ENCODE measurements at places on chromosomes 6 and 20. TPM values are rescaled to one million over a fixed set of nuclear protein-coding genes. Genes with fewer than 3 reads are reported as not detected.

GRCh38 chr6:110101885-110102284 is 77.6 kb downstream of the WASF1 start:
- H3K36me3 ChIP-seq: no peaks in the 10 kb centered on the region
- H3K4me1 ChIP-seq: peaks cover 2% of the 10 kb centered on the region
- H3K27me3 ChIP-seq: no peaks in the 10 kb centered on the region
- no peak overlapping the region for H3K4me3 ChIP-seq
- H3K27ac ChIP-seq: no peak overlapping the region

Gene POM121L2
- not detected for total RNA-seq

Gene SF3B5
- 82.4 TPM for total RNA-seq

Gene CEP57L1
- total RNA-seq: 21.9 TPM

Gene PXDC1
- total RNA-seq: 222 TPM

DNA sequence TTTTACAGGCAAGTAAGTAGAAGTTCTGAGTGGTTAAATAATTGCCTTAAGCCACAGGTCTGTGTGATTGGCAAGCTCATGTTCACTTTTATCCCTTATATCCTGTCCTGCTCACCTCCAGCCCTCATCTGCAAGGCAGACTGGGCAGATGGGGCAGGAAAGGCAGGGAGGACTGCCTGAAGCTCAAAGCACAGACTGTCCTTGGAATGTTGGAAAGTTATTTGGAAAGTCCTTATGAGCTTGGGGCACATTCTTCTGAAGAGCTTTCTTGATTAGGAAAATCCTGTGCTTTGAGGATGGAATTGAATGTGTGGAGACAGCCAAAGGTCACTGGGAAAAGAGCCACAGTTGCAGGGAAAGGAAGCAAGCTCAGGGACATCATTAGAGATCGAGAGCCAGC is 48.9 kb upstream of the STK35 start:
- H3K36me3 ChIP-seq: no peaks in the 10 kb centered on the region
- H3K27me3 ChIP-seq: no peaks in the 10 kb centered on the region
- H3K27ac ChIP-seq: no peak overlapping the region
- H3K4me1 ChIP-seq: no peaks in the 10 kb centered on the region
- DNase-seq: no peak
- H3K4me3 ChIP-seq: no peak overlapping the region

Gene SSTR4
- total RNA-seq: not detected

Gene DBNDD2
- total RNA-seq: 104 TPM

DNA sequence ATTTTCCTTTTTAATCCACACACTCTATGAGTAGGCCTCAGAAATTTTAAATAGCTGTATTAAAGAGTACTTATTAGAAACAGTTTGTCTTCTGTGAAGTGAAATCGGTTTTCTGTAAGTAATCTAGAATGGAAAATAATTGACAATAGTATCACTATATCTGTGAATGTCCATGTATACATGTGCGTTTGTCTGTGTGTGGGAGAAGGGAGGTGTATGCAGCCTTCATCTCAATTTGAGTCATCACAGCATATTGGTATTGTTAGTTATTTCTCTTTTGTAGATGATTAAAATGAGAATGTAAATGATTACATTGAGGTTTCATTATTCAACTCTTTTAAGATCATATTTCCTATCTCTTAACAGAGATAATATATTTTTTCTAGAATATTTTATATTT is 206.0 kb downstream of the EYS start:
- H3K4me3 ChIP-seq: no peak overlapping the region
- H3K27me3 ChIP-seq: no peaks in the 10 kb centered on the region
- H3K36me3 ChIP-seq: no peaks in the 10 kb centered on the region
- no peaks in the 10 kb centered on the region for H3K4me1 ChIP-seq
- H3K27ac ChIP-seq: no peak overlapping the region
- no peak for DNase-seq

GRCh38 chr6:73308712-73309534 is 45.2 kb downstream of the DPPA5 start:
- peak overlapping the region; percentile 55 for H3K4me3 ChIP-seq
- H3K4me1 ChIP-seq: no peaks in the 10 kb centered on the region
- no peaks in the 10 kb centered on the region for H3K27me3 ChIP-seq
- no peaks in the 10 kb centered on the region for H3K36me3 ChIP-seq
- no peak overlapping the region for H3K27ac ChIP-seq

GRCh38 chr6:20186981-20187380 is 25.3 kb downstream of the MBOAT1 start:
- H3K36me3 ChIP-seq: no peaks in the 10 kb centered on the region
- H3K4me1 ChIP-seq: no peaks in the 10 kb centered on the region
- no peak for DNase-seq

Gene GCNT2
- total RNA-seq: 14.6 TPM

Gene AGER
- 6.4 TPM for total RNA-seq

Gene MYT1
- total RNA-seq: not detected

Gene SLC17A9
- total RNA-seq: 18.5 TPM

GRCh38 chr6:14510038-14510437 is 392.5 kb downstream of the CD83 start:
- H3K36me3 ChIP-seq: no peaks in the 10 kb centered on the region
- peaks cover 2% of the 10 kb centered on the region for H3K27me3 ChIP-seq
- H3K4me3 ChIP-seq: no peak overlapping the region
- no peak for DNase-seq
- no peaks in the 10 kb centered on the region for H3K4me1 ChIP-seq

Gene FAM162B
- 3.2 TPM for total RNA-seq

- H3K27ac ChIP-seq: no peak overlapping the region
- no peaks in the 10 kb centered on the region for H3K36me3 ChIP-seq
- H3K4me3 ChIP-seq: no peak overlapping the region
- H3K4me1 ChIP-seq: no peaks in the 10 kb centered on the region
- no peaks in the 10 kb centered on the region for H3K27me3 ChIP-seq
- DNase-seq: no peak
Observed at GRCh38 chr6:86775893-86776292, 161.4 kb upstream of the HTR1E start.

Gene PRIM2
- 9.3 TPM for total RNA-seq

DNA sequence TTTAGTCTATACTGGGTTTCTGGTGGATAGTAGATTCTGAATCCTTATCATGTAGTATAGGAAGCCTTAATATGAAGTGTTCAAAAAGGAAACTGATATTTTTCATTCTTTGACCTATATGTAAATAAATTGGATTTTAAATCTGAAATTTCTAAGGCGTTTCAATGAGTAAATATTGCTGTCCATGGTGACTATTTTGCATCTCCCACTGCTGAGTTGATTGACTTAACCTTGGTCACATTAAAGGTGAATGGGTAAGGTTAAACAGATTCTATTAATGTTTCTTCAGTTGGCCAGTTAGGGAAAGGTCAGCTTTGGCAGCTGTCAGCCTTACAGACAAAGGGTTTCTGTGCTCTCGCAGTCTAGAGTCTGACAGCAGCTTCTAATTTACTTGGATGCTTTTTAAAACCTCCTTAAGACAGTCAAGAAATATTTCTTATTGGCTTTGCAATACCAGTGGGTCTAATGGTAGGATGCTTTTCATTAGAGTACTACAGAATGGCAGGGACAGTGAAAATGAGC is 24.8 kb downstream of the PRIM2 start:
- H3K27me3 ChIP-seq: no peaks in the 10 kb centered on the region
- H3K27ac ChIP-seq: no peak overlapping the region

- H3K27ac ChIP-seq: no peak overlapping the region
- no peaks in the 10 kb centered on the region for H3K4me1 ChIP-seq
- DNase-seq: no peak
- H3K27me3 ChIP-seq: no peaks in the 10 kb centered on the region
- no peak overlapping the region for H3K4me3 ChIP-seq
Observed at GRCh38 chr20:41456351-41456750, 89.7 kb upstream of the EMILIN3 start.

DNA sequence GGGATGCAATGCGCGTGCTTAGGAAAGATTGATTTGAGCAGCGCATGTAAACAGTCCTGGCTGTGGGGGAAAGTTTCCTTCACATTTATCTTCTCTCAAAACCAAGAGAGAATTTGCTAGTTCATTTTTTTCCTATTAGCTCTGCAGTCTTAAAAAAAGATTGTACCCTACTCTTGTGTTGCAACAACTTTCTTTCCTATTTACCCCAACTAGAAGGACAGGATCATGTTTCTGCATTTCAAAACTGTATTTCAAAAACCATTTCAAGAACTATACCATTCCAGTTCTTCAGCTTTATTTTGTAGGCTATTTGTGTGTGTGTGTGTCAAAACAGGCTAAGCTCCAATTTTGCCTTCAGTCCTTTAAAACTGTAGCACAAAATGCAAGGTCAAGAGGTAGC is 473.1 kb downstream of the KIF16B start:
- no peaks in the 10 kb centered on the region for H3K4me1 ChIP-seq
- no peaks in the 10 kb centered on the region for H3K27me3 ChIP-seq
- no peak overlapping the region for H3K27ac ChIP-seq
- no peak for DNase-seq
- H3K36me3 ChIP-seq: no peaks in the 10 kb centered on the region
- no peak overlapping the region for H3K4me3 ChIP-seq

DNA sequence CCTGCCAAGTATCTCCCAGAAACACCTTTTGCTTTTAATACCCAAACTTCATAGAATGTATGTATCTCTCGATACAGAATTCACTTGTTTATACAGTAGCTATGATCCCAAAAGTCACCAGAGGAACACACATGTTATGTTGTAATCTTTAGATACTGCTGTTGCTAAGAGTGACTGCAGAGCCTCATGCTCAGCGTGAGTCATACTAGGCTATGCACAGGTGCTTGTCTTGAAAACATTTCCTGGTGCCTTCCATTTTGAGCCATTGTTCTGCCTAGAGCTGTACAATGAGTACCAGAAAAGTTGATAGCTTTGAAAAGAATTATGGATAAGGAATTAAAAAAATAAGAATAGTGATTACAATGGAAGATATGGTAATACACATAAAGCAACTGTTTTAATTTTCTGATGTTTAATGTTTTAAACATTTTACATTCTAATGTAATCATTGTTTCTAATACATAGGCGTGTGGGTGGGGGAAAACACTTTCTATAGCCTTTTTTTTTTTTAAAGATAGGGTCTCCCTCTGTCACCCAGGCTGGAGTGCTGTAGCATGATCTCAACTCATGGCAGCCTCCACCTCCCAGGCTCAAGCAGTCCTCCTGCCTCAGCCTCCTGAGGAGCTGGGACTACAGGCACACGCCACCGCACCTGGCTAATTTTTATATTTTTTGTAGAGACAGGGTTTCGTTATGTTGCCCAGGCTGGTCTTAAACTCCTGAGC is 79.4 kb downstream of the CD24 start:
- H3K27me3 ChIP-seq: no peaks in the 10 kb centered on the region
- no peak overlapping the region for H3K27ac ChIP-seq

DNA sequence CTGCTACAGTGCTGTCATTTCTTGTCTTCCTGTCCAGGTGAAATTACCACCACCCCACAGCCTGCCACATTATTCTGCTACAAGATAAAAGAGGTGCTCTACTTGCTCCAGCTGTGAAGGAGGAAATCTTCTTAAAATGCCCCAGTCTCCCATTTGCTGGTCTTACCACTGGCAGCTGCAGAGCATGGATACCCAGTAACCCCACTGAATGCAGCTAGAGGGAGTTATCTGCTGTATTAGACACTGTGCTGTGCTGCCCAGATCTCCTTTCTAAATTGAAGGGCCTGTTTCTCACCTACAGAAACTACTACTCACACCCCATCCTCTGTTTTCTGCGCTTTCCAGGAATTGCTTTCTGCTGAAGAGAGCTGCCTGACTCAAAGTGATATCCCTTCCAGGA is 517.8 kb downstream of the PKHD1 start:
- H3K27ac ChIP-seq: no peak overlapping the region
- H3K27me3 ChIP-seq: no peaks in the 10 kb centered on the region
- H3K4me1 ChIP-seq: no peaks in the 10 kb centered on the region
- no peaks in the 10 kb centered on the region for H3K36me3 ChIP-seq
- DNase-seq: no peak
- no peak overlapping the region for H3K4me3 ChIP-seq

- H3K36me3 ChIP-seq: no peaks in the 10 kb centered on the region
- no peak overlapping the region for H3K4me3 ChIP-seq
- H3K27ac ChIP-seq: no peak overlapping the region
- no peaks in the 10 kb centered on the region for H3K27me3 ChIP-seq
- H3K4me1 ChIP-seq: no peaks in the 10 kb centered on the region
- DNase-seq: no peak
Observed at GRCh38 chr20:43748274-43748673, 21.5 kb upstream of the GTSF1L start.

Gene HLA-DRB5
- 91.1 TPM for total RNA-seq

DNA sequence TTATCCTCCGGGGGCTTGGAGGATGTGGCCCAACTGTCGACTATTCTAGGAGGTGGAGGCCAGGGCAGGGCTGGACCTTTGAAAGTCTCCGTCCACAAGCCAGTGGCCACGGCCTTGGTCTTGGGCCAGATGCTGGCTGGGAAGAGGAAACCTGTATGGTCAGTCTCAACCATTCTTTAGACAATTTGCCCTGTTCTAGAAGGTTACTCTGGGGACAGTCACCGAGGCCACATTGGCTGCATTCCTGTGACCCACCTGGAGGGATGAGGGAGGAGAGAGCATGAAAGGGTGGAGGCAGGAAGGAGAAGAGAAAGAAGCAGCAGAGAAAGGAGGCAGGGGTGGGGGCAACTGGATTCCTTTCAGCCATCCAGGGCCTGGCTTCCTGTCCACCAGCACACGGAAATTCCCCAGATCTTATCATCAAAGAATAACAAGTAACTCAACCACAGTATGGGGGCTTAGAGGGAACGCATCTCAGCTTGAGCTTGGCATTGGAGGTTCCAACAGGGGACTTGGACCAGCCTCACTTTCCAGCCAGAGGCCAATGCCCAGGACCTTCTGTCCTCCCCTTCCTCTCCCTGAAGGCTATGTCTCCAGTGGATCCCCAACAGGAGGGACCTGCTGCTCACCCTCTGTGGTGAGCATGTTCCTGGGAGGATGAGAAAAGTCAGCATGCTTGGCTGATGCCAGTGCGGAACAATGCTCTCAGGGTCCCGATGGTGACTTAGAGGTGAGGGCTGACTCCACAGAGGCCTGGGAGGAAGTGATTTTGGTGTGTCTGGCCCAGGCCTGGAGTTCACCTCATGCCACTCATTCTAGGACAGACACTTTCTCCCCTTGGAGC is 30.4 kb downstream of the TGM2 start:
- H3K36me3 ChIP-seq: peaks cover 4% of the 10 kb centered on the region
- DNase-seq: peak; percentile 55
- no peaks in the 10 kb centered on the region for H3K27me3 ChIP-seq
- no peak overlapping the region for H3K4me3 ChIP-seq

Measured in aorta (tissue), 5 donors.